Stimulated activated CD4-positive, alpha-beta T cell treated with anti-CD3 and anti-CD28 coated beads, Interleukin-12 subunit alpha, Interleukin-12 subunit beta, amount 100 ng/mL, for 4 hours (primary cell): ENCODE measurements at places on chromosomes 3 and 15.

- DNase-seq: no peak
Measured at GRCh38 chr15:101357333-101357732, 62.3 kb upstream of the SNRPA1 start.

- DNase-seq: no peak
Measured at GRCh38 chr15:69265347-69265955, 33.3 kb upstream of the PAQR5 start.

DNA sequence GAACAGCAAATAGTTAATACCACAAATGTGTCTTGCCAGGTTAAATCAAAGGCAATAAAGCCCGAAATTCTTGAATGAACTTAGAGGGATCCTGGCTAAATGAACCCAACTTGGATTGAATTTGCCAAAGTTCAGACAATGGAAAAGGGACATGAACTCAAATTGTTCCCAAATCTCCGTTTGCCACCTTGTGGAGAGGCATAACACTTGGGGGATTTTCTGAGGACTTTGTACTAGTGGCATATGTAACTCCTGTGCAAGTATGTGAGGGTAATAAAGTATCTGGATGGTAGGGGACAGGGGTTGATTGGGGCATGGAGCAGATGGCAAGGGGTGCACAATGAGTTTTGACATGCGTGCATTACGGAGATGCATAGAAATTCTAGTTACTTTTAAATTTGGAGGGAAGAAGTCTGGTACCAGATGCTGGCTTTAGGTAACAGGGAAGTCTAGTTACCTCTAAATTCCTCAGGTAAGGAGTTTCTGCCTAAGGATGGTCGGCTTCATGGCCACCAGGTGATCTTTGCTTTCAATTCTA, 1.2 kb upstream of the TCAIM start:
- no peak for DNase-seq

DNA sequence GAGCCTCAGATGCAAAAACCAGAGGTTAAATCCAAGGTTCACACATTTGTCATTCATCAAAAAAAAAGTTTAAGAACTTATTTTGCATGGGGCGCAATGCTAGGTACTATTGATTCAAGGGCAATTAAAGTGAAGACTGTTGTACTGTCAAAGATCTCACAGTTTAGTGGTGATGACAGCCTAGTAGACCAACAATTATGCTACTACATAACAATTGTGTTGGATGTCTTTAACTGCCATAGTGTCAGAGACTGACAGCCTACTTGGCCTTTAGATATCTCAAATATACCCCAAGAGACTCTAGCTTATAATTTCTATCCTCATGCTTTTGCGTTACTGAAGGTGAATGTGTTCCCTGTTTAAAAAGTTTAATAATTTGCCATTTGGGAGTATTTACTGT, 72.1 kb upstream of the PHLDB2 start:
- DNase-seq: no peak

DNA sequence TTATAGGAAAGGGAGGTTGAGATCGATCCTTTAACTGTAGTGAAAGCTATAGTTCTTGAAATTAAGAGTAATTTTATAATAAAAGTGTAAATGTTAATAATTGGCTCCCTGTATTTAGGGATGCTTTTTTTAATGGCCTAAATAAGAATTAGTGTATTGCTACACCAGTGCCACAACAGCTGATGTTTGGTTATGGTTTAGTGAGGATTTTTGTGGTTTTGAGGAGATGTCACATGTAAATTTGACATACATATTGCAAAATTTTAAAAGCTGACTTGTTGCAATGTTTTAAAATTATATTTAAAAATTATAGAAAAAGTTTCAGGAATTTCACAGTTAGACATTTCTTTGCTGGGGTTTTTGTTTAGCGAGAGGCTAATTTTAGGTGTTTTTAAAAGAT, 3.9 kb downstream of the TSC22D2 start:
- no peak for DNase-seq
